ENCODE measurements at places on chromosomes 1 and 21. TPM values are rescaled to one million over a fixed set of nuclear protein-coding genes. Genes with fewer than 3 reads are reported as not detected.

Gene ACTL8
- not detected for polyA plus RNA-seq

Gene LCE1C
- not detected for polyA plus RNA-seq

Gene CNTN2
- polyA plus RNA-seq = not detected

Gene ADGRL2
- not detected for polyA plus RNA-seq

Gene AMY1B
- polyA plus RNA-seq = not detected

Gene OR6K3
- not detected for polyA plus RNA-seq

Gene MIXL1
- not detected for polyA plus RNA-seq

Gene HSF2BP
- not detected for polyA plus RNA-seq

Gene DNASE2B
- polyA plus RNA-seq = not detected

DNA sequence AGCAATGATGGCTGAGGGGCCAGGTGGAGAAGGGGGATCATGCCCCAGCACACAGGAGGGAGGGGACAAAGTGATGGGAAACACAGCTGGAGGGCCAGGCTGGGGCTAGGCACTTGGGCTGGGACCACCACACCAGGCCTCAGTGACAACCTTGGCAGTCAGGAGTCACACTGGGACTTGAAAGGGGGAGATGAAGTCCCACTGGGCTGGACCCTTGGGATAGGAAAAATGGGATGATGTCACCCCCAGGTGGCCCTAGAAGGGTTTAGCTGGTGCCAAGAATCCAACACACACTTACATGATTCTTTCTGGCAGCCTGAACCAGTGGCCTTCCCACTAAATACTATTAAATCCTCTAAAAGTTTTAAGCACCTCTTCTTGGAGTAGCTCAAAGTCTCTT is 17.1 kb downstream of the ZBTB17 start:
- no peak overlapping the region for H3K27ac ChIP-seq
- H3K36me3 ChIP-seq = peaks cover 34% of the 10 kb centered on the region
- DNase-seq = no peak
- no peak overlapping the region for H3K4me3 ChIP-seq

GRCh38 chr1:91798241-91798648 is 87.7 kb downstream of the TGFBR3 start:
- H3K4me1 ChIP-seq = peaks cover 4% of the 10 kb centered on the region
- no peaks in the 10 kb centered on the region for H3K27me3 ChIP-seq
- no peak for DNase-seq
- H3K36me3 ChIP-seq = no peaks in the 10 kb centered on the region
- no peak overlapping the region for H3K27ac ChIP-seq

DNA sequence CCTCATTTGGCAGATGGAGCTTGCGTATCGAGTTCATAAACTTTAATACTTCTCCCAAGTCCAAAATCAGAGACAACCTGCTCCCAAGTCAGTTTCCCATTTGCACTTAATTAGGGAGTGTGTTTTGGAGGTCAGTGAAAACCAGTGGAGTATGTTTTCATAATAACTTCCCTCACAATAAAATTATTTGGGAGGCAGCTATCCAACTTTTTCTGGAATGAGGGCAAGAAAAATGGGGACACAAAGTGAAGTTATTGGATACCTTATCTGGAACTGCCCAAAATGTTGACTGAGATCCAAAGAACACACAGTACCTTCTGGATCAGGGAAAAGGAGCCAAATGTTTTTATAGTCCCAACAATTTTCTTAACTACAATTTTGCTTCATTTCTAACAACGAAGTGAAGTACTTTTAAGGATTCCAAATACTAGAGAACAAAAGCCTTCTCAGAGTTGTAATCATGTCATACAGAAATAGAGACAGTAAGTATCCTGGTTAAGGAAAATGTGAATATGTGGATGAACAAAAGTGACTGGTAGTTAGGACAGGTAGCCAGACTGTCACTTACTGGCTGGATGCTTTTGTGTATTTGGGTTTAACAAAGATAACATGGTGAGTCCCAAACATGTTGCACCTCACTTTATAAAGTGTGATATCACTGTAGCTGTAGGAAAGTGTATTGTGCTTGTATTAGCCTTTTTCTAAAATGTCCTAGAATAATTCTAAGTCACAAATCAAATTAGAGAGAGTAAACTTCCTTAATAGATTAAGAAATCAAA is 325.0 kb downstream of the HLX start:
- no peaks in the 10 kb centered on the region for H3K4me1 ChIP-seq
- no peak for DNase-seq
- no peak overlapping the region for H3K27ac ChIP-seq
- no peaks in the 10 kb centered on the region for H3K36me3 ChIP-seq
- H3K27me3 ChIP-seq = no peaks in the 10 kb centered on the region

- H3K36me3 ChIP-seq = no peaks in the 10 kb centered on the region
- peaks cover 83% of the 10 kb centered on the region for H3K27me3 ChIP-seq
- no peak within 1 kb of the TSS for H3K27ac ChIP-seq
- H3K4me3 ChIP-seq = no peak within 1 kb of the TSS
- no peak for DNase-seq
Measured at GRCh38 chr1:183417772-183418491, at the start of gene NMNAT2. Gene NMNAT2, minus strand, starts transcription at chr1:183418380. Its CDS starts 113 bp downstream, at chr1:183418267.

DNA sequence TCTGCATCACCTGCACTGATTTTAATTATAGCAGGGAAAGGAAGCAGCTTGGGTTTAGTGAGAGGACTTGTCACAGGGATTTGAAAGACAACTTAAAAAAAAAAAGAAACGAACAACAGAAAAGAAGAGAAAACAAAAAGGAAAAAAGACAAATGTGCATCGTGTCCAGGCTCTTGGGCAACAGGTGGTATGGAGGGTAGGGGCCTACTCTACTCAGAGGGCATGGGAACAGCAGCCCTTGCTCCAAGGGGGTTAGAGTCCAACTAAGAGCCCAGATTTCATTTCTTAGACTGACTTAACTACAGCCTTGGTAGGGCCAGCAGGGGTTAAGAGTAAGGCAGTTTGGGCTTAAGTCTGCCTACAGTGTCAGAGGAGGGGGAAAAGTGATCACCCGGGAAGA is 15.3 kb upstream of the EXOSC10 start:
- H3K27ac ChIP-seq = no peak overlapping the region
- DNase-seq = no peak
- no peaks in the 10 kb centered on the region for H3K27me3 ChIP-seq
- no peak overlapping the region for H3K4me3 ChIP-seq
- peaks cover 67% of the 10 kb centered on the region for H3K36me3 ChIP-seq

- no peak for DNase-seq
- H3K4me1 ChIP-seq = no peaks in the 10 kb centered on the region
- no peak overlapping the region for H3K4me3 ChIP-seq
- H3K27me3 ChIP-seq = no peaks in the 10 kb centered on the region
- H3K27ac ChIP-seq = no peak overlapping the region
Measured at GRCh38 chr1:224080115-224080774, 33.7 kb upstream of the FBXO28 start.

DNA sequence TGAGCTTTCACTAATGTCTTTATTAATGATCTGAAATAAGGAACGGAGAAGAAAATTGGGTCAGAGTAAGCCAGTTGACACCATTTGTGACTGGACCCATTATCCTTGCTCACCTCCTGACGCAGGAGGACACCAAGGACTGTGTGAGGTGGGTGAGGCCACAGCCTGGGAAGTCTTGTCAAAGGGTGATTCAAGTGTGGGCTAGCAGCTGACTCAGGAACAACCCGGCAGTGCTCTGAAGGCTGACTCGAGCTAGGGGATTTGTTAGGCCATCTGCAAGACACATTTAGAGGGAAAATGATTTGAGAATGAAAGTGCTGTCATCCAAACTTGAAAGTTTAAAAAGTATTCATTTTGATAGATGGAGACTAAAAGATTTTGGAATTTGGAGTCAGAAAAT is 21.2 kb downstream of the PRRX1 start:
- no peak overlapping the region for H3K27ac ChIP-seq
- peaks cover 2% of the 10 kb centered on the region for H3K27me3 ChIP-seq
- no peaks in the 10 kb centered on the region for H3K4me1 ChIP-seq
- no peaks in the 10 kb centered on the region for H3K36me3 ChIP-seq
- DNase-seq = no peak

DNA sequence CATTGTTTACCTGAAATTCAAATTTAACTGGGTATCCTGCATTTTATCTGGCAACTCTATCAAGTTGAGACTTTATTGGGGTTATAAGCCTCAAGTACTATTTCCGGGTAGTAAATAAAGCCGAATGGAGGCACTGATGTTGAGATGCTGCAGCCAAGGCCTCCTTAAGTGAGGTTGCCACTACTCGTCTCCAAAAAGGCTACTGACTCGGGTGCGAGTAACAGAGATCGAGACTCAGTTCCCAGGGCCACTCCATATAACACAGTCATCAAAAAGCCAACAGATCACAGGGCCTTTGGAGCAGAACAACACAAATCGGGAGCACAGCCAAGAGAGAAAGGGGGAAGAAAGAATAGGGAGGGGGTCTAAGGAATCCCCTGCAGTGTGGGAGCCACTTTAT is 524 bp downstream of the COPA start:
- peak overlapping the region; percentile 93 for H3K27ac ChIP-seq
- no peaks in the 10 kb centered on the region for H3K27me3 ChIP-seq
- peak overlapping the region; percentile 89 for H3K4me3 ChIP-seq

DNA sequence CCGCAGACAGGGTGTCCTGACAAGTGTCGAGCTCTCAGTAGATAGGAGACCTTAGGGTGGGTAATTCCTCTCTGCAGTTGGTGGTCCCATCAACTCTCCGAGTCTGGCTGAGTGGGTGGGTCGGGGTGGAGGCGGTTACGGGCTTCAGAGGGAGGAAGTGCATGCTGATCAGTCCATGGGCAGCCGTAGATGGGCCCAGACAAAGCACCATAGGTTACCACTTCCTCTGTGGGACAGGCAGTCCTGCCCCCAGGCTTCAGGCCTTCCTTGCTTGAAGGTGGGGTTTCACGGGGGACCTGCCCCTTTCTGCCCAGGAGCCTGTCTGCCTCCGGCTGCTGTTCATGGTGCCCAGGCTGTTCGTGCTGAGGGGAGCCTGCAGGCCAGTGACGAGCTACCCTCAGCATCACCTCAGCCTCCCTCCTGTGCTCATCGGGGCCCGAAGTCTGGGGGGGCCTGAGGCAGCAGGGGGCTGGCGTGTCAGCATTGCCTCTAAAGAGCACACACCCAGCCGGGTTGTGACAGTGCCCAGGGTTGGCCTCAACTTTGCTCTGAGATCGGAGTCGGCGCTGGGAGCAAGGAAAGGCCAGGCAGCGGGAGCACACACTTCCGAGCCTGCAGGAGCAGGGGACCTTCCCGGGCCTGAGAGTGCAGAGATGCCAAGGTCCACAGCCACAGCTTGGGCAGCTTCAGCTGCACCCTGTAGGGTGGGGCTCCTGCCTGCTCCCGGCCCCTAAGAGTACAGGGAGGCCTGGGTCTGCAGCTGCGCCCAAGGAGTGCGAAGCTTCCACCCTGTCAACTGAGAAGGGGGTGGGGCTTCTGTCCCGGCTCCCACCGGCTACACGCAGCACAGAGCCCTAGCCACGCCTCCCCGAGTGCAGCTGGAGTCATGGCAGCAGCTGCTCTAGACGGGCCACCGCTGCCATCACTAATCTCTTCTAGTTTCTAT is 225.4 kb upstream of the NRIP1 start:
- no peaks in the 10 kb centered on the region for H3K27me3 ChIP-seq
- H3K4me1 ChIP-seq = no peaks in the 10 kb centered on the region
- H3K27ac ChIP-seq = no peak overlapping the region
- DNase-seq = no peak

GRCh38 chr21:27112186-27112585 is 145.3 kb upstream of the ADAMTS5 start:
- DNase-seq = no peak
- no peak overlapping the region for H3K4me3 ChIP-seq
- no peaks in the 10 kb centered on the region for H3K4me1 ChIP-seq
- H3K27ac ChIP-seq = no peak overlapping the region
- H3K36me3 ChIP-seq = no peaks in the 10 kb centered on the region
- H3K27me3 ChIP-seq = no peaks in the 10 kb centered on the region

DNA sequence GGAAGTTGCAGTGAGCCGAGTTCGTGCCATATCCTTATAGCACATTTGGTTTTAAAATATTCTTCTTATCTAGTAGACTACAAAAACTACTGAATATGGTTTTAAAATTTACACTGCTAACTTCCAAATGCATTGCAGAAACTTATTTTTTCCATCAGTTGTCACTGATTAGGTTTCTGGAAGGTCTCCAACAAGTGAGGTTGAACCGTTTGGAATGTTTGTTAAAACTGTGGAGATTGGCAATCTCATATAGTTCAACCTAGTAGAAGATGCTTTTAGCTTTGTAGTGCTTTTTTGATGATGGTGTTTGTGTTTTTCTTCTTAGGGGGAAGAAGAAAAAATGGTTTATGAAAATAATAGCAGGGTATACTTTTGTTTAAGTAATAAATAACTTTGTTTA is 12.9 kb downstream of the CENPF start:
- H3K36me3 ChIP-seq = peaks cover 68% of the 10 kb centered on the region
- no peak overlapping the region for H3K27ac ChIP-seq

DNA sequence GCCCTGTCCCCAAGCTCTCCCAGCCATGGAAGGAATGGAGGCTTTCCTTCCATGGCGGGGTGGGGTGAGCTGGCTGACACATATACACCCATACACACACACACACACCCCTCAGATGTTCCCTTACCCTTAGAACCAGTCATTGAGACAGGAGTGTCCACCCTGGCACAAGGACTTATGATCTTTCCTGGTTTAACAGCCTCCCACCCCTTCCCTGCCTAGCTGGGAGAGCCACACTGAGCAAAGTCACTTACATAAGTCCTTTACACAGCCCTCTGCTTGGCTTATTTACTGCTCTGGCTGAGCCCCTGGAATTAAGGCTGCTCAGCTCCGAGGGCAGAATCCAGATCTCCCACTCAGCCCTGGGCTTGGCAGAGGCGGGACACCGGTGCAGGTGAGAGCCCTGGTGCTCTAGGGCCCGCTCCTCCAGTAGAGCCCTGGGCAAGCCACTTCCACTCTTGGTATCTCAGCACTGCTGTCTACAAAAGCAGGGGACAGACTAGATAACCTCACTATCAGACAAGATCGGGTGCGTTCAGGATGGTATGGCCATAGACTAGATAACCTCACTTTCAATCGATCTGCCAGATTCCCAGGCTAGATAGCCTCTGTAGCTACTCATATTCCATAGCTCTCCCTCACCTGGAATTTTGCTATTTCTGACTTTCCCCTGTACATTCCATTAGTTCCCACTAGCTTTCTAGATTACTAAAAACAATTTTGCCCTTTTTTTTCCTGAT is 16.7 kb downstream of the SLC6A9 start:
- H3K27ac ChIP-seq = no peak overlapping the region
- DNase-seq = no peak
- H3K27me3 ChIP-seq = no peaks in the 10 kb centered on the region
- H3K36me3 ChIP-seq = no peaks in the 10 kb centered on the region

DNA sequence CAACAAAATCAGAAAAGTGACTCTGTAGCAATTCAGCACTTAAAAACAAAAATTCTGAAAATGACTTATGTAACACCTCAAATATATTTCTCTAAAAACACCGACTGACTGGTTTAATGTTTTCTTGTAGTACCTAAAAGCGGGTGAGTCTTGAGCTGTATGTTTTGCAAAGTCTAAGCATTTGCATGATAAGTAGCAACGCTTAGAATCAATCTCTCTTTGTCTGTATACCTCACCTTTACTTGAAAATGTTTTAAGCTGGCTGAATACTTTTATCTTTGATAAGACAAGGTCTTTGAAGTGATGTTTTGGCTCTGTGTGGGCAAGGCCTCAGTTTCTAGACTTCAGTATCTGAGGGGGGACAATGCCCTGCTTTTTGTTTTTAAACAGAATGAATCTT is 8.2 kb downstream of the ITPKB start:
- no peaks in the 10 kb centered on the region for H3K27me3 ChIP-seq
- H3K36me3 ChIP-seq = peaks cover 73% of the 10 kb centered on the region
- H3K27ac ChIP-seq = peak overlapping the region; percentile 0
- peaks cover 50% of the 10 kb centered on the region for H3K4me1 ChIP-seq
- no peak overlapping the region for H3K4me3 ChIP-seq

GRCh38 chr1:2541619-2542245 is 11.7 kb upstream of the HES5 start:
- H3K27me3 ChIP-seq = peaks cover 27% of the 10 kb centered on the region
- no peak for DNase-seq
- H3K27ac ChIP-seq = no peak overlapping the region
- peaks cover 5% of the 10 kb centered on the region for H3K4me1 ChIP-seq
- H3K4me3 ChIP-seq = no peak overlapping the region
- H3K36me3 ChIP-seq = no peaks in the 10 kb centered on the region

Data from CD14-positive monocyte (primary cell).